ENCODE measurements at places on chromosomes 11 and 22.

GRCh38 chr11:58845386-58845785 is 882 bp upstream of the GLYATL2 start:
- DNase-seq = no peak

GRCh38 chr22:46569055-46569847 is 31.8 kb upstream of the CELSR1 start:
- no peak for DNase-seq

DNA sequence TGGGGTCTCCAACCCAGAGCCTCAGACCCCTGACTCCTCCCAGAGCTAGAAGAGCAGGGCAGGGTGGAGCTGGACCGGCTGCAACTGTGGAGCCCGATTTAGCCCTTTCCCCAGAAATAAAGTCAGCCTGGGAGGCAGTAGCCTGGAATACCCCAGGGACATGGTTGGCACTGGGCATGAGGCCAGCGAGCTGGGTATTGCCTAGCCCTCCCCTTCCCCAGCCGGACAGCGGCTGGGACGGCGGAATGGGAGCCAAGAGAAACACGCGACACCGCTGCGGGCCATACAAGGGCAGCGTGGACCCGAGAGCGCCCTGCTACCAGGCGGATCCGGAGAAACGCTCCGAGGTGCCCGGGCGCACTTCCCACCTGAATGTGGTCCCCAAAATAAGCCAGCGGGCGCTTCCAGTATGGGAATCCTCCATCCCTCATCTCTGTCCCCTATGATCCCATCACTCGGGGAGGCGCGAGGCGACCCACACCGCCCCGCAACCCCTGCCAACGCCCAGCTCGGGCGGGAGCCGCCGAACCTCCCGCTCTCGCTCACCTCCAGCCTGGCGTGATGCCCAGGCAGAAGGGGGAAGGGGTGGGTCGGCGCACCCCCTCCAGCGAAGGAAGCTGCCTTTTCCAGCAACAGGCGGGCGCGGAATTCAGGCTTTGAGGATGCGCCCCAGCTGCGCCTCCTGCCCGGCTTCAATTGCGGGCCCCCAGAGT is 758 bp downstream of the MCAM start:
- DNase-seq = peak; percentile 39

DNA sequence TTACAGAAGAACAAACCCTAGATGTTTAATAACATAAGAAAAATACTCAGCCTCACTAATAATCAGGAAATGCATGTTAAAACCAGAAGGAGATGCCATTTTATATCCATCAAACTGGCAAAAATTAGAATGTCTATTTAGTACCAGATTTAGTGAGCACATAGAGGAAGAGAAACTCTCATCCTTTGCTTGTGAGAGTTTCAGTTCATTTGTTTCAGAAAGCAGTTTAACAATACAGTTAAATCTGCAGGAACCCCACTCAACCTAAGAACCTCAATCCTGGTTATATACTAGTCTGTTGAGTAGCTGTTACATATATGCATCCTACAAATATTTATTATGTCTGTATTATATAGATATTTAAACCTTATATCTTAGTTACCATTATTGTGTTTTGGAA is 172.6 kb downstream of the WNT11 start:
- no peak for DNase-seq

DNA sequence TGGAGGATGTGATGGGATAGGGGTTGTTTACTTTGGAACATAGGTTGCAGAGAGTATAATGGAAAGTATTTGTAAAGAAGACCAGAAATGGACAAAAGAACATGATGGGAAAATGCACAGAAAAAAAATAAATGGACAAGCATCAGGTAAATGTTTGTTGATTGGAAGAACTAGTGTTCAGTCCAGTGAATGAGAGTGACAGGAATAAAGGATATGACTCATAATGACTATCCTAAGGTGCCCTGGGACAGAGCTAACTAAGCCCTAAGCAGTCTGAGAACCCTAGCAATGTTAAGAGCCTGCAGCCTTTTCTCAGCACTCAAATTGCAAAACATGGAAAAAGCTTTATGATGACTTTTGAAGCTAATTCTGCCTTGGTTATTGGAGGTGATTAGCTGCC is 732.8 kb upstream of the ANO5 start:
- DNase-seq = peak; percentile 28

DNA sequence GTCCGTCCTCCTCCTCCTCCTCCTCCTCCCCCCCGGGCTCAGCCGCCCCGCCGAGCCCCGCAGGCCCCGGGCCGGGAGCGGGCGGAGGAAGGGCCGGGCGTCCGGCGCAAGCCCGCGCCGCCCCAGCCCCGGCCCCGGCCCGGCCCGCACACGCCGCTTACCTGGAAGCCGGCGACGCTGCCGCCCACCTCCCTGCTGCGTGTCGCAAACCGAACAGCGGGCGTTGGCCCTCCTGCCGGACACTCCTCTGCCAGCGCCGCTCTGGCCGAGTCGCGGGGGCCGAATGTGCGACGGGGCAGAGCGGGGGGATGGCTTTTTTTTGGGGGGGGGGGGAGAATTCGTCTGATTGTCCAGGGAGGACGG is 1.1 kb downstream of the IGF2 start:
- DNase-seq = no peak

DNA sequence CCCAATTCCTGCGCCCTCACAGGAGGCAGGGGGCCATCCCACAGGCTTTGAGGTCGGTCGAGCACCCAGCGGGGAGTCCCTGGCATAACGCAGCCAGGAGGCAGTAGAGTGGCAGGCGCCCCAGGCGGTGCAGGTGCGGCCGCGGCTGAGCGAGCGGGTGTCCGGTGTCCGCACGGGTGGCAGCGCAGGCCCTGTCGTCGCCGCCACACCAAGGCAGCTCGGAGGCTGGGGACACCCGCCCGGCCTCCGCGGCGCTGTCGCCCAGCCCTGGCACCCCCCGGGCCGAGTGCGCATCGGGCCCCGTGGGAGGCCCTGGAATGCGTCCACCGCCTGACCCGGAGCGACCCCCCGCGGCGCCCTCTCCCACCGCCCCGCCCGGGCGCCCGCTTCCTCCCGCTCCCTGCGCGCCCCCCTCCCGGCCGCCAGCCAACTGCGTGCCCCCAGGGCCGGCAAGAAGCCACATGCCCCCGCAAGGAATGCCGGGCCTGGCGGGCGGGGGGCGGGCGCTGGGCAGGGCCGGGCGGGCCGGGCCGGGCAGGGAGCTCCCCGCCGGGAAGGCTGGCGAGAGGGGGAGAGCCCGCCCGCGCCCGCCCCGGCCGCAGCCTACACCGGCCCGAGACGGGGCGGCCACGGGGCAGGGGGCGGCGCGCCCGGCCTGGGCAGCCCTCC is 33.9 kb downstream of the PRDM11 start:
- peak; percentile 77 for DNase-seq

DNA sequence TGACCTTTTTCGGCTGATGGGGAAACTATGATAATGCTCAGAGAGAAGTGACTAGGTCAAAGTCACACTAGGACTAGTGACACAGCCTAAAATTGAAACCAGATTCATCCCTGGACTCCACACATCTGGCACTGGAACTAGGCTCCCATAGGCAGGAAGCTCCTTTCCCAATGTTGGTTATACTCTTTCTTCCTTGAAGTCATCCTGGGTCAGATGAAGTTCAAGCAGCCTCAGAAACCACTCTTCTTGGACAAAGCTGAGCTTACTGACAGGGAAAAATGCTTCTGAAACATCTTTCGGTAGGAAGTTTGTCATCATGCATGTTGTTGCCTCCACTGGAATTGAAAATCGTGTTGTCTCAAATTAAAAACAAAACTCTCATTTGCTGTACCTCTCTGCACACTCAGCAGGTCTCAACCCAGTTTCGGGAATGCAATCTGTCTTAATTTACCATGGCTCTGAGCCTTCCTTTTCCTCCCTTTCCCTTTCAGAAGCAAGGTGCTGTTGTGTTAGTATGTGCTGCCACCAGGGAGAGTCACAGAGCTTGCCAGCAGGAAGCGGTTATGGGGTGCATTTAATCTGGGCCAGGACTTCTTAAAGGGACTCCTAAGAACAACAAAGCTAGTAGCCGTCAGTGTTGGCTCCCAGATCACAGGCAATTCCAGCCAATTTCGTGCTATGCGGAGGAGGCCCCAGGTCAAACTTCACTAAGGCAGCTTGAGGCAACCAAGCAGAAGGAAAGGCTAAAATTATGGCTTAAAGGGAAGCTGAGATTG is 384.8 kb downstream of the TENM4 start:
- no peak for DNase-seq

DNA sequence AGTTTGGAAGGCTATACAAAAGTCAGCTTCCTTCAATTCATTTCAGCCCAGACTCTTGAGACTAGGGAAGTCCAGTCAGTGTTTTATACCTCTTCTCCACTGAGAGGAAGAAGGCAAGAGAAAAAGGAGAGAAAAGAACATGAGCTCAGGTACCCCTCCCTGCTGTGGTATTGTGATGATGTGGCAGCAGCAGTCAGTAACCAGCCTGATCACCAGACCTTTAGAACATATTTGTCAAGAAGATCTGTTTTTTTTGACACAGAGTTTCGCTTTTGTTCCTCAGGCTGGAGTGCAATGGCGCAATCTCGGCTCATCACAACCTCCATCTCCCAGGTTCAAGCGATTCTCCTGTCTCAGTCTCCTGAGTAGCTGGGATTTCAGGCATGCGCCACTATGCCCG is 21.2 kb upstream of the RPS13 start:
- DNase-seq = no peak

- DNase-seq = no peak
Observed at GRCh38 chr11:80698637-80699036, 1257.8 kb upstream of the TENM4 start.

DNA sequence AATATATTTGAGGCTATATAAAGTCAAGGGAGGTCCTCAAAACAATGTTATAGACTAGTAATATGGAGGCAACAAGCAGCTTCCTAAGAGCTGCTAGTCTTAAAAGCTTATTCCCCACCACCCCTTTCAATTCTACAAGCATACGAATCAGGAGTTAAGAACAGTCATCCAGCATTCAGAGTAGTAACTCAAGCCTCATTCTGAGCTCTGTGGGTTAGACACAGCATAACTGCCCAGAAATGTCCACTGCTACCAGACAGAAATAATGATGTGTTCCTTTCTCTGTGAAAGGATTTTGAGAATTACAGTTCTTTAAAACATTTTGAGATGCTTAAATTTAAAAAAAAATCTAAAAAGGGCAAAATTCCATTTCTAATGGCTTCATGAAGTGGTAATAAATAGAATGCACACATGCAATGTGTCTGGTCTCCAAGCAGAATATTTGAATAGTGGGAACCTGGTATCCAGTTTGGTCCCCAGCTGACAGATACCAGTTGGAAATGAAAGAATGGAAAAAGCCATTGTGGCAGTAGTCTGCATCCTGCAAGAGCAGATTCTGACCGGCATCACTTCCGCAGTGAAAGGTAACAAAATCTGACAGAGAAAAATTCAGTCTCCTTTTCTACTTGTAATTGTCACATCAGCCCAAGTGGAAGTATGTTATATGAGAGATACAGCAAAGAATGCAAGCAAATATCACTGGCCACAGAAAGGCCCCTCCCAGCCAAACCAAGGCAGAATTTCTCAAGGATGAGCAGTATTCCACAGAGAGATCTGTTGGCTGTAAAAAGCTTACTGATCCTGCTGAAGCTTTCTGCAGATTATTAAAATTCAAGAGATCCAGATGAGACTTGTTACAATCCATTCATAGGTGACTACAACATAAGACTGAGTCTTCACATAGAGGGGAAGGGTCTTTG is 310.8 kb upstream of the PITPNB start:
- DNase-seq = no peak

DNA sequence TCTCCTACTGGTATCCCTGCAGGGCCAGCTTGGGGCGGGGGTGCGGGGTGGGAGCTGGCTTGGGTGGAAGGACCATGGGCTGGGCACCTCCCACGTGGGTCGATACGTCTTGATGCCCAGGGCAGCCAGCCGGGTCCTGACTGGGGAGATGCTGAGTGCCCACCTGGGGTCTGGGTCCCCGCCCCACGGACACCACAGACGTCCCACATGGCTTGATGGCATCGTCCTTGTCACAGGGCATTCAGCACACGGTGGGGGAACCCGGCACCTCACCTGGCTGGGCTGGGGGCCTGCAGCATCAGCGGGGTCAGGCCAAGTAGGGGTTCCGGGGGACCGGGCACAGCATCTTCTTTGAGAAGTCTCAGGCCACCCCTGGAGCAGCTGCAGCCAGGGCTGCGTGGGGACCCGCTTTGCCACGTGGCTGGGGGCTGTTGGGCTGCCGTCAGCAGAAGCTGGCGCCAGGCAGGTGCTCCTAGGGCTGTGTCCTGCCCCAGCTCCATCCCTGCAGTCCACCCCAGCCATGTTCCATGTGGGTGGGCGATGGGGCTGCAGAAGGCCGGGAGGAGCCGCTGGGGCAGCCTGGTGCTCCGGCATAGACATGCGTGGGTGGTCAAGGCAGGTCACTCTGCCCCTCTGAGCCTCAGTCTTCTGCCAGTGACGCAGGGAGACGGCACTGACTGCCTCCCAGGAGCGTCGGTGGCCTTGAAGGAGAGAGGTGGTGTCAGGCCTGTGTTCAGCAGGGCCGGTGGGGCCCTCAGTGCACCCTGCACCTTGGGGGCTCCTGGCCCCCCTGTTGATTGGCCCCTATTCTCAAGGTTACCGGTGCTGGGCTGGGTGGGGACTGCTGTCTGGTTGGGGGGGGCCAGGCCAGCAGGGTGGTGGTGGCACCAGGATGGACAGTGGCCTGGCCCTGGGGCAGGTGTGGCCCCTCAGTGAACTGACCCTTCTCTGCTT is 8.4 kb downstream of the SELENOO start:
- no peak for DNase-seq

GRCh38 chr11:130510407-130511006 is 62.1 kb downstream of the ADAMTS15 start:
- no peak for DNase-seq

DNA sequence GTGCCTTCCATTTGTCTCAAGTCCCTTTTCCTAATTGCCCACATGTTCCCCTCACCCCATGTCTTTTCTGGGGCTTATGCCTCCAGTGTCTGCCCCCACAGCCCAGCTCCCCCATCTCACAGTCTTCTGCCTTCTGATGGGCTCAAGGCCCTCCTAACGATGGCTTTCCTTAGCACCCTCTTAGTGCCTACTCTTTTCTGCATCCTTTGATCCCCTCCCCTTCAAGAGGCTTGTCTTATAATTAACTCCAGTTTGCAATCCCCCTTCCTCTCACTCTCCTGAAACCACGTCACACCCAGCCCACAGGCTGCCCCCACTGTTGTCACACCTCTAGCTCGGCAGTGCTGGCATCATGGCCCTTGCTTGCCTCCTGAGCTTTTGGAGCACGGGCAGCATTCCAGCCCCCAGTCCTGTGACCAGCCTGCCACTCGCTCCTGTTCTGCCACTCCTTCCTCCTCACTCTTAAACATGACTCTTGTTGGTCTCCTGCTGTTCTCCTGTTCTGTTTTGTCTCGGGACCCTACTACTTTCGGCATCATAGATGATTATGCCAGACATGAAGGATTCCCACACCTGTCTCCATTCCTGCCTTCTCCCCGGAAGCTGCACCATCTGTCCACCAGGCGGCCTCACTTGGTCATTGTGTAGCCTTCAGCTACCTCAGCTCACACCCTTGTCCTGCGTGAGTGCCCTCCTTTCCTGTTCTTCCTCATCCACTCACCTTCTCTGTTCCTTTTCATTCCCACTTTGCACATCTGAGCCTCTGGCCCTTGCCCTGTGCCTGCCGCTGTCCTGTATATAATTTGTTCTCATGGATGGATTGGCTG is 26.1 kb downstream of the UBE2L3 start:
- DNase-seq = no peak

- DNase-seq = no peak
Observed at GRCh38 chr11:70416881-70417280, 18.6 kb downstream of the CTTN start.
